ENCODE measurements at places on chromosomes 12 and 14.
A peak's percentile ranks its signal among the peaks of the same experiment; 100 is the strongest.

GRCh38 chr14:92924247-92924646 lies 1.3 kb downstream of the CHGA start:
- no peak for DNase-seq

- no peak for DNase-seq
These were observed 166.0 kb upstream of the NOS1 start for GRCh38 chr12:117527479-117527855.

GRCh38 chr14:101185073-101185835 lies 281.7 kb upstream of the RTL1 start:
- no peak for DNase-seq

- DNase-seq: peak; percentile 58
These were observed at the start of gene GPRC5A for GRCh38 chr12:12891080-12891880. TSS of gene GPRC5A (plus strand) at chr12:12891562. CDS start at chr12:12908250, 16,688 bp downstream.

DNA sequence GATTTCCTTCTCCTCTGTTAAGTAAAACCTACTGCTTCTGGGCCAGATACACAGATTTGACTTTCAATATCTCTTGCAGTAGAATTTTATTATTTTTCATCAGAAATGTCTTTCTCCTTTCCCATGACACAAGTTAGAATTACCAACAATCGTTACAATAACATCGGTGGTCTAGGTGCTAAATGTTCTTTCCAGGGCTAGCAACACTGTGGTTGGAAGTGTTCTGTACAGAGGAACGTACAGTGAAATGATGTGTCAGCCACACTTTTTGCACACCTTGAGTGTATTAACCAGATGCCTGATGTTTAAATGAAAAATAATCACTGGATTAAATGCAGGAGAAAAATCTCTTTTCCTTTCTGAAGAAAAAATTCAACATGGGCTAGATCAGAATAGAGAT lies 27.7 kb upstream of the KLRD1 start:
- no peak for DNase-seq

DNA sequence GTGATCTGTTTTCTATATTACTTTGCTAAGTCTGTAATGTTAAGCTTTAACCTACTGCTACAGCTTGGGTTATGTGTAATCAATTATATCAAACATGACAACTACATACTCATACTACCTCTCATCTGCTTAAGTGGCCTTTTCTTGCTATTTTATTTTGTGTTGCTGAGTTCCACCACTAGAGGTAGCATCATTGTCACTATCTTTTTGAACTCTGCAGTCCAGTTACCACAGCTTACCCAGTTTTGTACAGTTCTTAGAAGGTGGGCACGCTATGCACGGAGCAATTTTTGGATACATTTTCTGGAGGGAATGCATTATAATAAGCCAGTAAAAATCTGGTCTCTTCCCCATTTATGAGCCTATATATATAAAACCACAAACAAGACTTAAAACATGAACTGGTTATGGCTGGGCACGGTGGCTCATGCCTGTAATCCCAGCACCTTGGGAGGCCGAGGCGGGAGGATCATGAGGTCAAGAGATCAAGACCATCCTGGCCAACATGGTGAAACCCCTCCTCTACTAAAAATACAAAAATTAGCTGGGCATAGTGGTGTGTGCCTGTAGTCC lies 48.5 kb downstream of the SAV1 start:
- peak; percentile 44 for DNase-seq

- no peak for DNase-seq
These were observed 6.1 kb upstream of the CD9 start for GRCh38 chr12:6193853-6194815.

GRCh38 chr14:20757965-20758364 lies 10.2 kb upstream of the EDDM3B start:
- peak; percentile 13 for DNase-seq

GRCh38 chr14:30748343-30748742 lies 126.0 kb upstream of the COCH start:
- no peak for DNase-seq

- DNase-seq: no peak
These were observed 770.7 kb downstream of the BCL11B start for GRCh38 chr14:98501335-98501734.

GRCh38 chr14:22998329-22999012 lies 11.5 kb downstream of the C14orf93 start:
- no peak for DNase-seq

DNA sequence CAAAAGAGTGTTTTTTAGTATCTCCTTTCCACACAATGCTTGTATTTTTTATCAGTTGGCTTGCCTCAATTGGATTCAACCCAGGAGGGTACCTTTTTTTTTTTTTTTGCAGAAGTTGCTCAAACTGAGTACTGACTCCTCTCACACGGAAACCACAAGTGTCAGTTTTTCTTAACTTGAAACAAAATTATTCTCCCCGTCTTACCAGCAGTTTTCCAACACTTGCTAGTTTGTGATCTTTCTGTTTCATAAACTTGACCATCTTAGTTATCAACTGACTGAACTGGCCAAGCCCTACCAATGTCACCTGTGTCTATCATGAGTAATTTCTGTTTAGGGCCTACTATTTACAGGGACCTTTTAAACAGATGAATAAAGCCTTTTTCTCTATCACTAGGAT lies 34.1 kb upstream of the ITPR2 start:
- DNase-seq: no peak

GRCh38 chr12:69396041-69396440 lies 36.5 kb downstream of the YEATS4 start:
- DNase-seq: no peak

GRCh38 chr12:70721656-70722357 lies 84.6 kb upstream of the PTPRB start:
- DNase-seq: no peak

DNA sequence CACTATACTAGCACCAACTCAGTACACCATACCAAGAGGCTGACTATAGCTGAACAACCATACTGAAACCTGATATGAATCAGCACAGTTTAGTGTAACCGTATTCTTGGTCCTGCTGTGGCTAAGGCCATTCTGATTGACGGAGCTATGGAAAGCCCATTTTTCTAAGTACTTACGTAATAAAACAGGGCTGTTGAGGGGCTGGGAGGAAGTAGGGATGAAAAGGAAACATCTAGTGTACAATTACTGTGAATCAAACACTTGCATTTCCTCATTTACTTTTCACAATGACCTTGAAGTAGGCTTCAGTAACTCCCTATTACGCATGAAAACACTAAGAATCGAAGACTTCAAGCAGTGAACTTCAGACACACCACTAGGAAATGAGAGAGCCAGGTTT lies 198.2 kb downstream of the BTG1 start:
- DNase-seq: no peak

DNA sequence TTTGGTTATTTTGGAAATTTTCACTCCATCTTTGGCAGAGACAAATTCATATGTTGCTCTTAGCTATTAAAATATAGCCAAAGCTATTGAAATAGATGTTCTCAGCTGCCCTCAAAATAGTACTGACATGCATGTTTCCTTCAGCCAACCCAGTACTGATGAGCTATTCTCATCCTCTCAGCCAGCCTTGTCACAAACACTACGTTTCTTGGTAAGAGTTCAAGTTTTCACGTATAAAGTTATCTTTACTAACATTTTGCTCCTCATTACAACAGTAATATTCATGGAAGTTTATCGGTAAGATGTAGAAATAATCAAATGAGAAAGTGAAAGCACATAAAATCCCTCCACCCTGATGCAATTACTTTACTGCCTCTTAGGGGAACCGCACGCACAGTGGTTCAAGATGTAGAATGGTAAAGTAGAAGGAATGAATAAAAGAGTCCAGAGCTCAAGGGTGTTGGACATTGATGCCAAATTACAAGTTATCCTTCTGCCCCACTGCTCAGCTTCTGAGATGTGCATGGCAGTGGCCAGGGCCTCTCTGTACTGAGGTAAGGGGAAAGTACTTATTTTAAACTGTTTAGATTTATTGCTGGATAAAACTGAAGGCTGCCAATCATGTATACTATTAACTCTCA lies 20.7 kb downstream of the GCH1 start:
- no peak for DNase-seq

DNA sequence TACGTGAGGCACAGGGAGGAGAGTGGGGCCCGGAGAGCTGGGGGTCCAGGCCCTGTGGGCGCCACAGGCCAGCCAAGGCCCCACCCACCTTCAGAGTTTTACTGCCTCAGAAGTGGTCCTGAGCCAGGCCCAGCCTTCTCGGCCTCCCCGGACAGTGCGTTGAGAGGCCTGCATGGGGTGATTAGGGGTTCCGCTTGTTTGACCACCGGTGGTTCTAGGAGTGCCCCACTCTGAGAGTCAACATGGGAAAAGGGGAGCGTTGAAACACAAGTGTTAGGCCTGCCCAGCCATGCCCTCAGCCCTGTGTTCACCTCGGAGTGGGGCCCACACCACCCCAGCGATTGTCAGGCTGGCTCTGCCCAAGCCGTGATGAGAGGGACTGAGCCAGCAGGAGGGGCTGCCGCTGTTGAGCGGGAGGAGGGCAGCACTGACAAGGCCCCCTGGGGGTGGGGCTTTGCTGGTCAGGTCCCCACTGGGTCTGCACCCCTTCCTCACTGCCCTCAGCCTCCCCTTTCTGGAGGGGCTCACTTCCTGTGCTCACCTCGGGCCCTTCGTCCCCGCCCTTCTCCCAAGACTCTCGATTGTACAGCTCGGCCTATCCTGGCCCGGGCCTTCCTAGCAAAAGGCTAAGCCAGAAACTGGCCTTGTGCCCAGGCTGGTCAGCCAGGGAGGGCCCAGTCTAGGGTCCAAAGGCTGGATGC lies 4.8 kb downstream of the CKB start:
- DNase-seq: no peak

DNA sequence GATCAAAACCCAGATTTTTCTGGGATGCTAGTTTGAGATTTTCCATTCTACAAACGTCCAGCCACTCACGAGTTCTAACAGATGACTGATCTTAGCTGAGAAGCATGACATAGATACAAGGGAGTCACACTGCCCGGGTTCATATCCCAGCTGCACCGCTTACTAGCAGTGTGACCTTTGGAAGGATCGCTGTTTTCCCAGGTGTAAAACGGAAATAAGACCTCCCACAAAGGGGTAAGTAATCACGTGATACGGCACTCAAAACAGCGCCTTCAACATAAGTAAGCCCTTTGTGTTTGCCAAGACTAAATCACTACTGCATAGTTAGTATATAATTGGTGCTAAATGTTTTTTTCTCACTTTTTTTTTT lies 624 bp upstream of the PWP1 start:
- DNase-seq: peak; percentile 36

DNA sequence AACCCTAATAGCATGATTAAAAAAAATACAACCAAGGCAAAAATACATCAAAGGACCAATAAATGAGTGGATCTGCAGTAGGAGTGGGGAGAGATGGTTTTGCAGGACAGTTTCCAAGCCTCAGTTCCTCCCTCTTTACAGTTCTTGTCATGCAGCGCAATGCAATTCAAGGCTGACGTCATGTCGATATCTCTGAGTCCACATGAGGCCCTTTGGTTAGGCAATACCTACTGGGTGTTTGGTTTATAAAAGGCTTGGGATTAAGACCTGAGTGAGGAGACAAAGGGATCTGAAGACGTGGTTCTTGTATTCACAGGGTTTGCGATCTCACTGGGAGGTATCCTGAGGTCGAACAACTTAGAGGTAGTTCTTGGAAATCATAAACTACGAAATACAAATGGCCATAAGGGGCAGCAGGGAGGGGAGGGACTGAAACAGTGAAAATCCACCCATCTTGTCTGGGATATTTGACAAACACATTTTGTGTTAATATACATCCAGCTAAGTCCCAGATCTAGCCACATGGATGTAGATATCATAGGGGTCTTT lies 441.0 kb downstream of the FUT8 start:
- DNase-seq: no peak

- DNase-seq: no peak
These were observed 86.5 kb downstream of the PPM1H start for GRCh38 chr12:62848418-62848817.

DNA sequence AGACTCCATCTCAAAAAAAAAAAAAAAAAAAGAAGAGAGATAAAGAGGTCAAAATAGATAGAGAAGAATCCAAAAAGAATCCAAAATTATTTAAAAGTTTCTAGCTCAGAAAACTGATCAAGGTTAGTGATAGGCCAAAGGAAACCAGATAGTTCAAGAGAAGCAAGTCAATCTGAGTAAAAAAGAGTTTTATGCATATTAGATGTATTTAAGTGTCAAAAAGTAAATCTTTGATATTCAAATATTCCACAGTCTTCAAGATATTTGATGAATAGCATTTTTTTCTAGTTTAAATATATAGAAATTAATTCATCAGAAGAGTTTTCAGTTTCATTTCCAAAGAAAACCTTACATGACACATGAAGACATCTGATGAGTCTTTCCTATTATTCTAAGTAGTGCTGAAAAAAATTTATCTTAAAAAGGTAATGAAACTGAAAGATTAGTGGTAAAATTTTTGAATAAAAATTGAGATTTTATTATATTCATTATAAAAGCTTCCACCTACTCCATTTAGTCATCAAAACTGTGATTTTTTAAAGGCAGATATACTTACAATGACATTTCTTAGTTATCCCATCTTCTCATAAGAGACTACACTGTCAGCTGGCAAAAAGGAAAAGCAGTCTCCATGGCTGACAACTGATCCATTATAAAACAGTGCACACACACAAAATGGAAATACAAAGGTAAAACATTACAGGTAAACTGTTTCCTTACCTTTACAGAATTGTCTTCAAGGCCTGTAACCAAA lies 68.6 kb downstream of the RPS6KA5 start:
- no peak for DNase-seq

GRCh38 chr12:99261256-99261655 lies 386.3 kb upstream of the GARIN6 start:
- DNase-seq: no peak

All from HEK293T (cell line).